CD4-positive, alpha-beta T cell treated with Interleukin-6 at 100 ng/mL for 8 hours (primary cell): ENCODE measurements at places on chromosomes 1 and 21.

DNA sequence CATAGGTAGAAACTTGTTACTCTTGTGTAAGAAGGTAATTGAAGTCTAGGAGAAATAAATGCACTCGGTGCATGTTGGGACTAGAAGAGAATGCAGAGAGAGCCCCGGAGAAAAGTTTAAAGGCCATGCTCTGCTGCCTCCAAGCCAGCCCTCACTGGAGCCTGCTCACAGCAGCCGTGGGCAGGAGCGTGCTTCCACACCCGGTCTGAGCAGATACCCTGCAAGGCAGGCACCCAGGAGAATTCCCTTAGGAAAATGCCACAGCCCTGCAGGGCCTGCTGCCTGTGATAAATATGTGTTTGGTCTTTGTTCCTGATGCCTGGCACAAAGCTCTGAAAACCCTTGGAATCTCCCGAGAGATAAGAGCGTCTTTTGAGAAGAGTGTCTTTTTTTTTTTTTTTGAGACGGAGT is 22.8 kb downstream of the C2CD2 start:
- DNase-seq, result no peak

DNA sequence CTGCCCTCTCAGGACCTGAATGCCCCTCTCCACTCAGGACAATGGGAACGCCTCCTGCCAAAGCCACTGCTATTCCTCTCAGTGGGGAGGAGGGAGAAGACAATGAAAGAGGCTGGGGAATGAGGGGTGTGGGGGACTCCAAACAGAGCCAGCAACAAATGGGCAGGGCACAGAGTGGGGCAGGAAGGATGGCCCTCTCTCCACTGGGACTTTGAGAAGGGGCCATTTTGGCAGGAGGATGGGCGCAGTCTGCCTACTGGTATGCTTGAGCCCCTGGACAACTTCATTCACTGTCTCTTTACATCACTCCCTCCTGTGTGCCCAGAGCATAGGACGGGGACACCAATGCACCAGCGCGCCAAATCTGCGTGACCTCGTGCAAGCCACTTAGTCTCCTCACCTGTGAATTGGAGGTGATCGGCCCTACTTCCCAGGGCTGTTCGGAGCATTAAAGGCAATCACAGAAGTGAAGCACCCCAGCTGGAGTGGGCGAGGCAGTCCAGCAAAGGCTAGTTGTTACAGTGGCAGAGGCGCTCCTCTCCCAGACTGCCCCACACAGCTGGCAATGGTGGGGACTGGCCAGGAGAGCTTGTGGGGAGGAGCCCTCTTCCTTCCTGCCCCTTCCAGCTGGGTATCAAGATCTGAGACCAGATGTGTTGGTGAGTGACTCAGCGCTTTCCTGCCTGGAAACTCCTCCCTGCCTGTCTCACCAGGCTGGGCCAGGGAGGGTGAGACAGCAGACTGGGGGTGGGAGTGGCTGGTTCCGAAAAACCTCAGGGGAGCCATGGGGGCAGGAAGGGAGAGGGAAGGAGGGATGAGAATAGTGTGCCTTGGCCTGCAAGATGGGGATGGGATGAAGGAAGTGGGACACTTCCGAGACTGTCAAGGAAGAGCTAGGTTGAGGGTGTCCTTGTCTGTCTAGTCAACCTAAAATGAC is 22.4 kb upstream of the SYNC start:
- no peak for DNase-seq

DNA sequence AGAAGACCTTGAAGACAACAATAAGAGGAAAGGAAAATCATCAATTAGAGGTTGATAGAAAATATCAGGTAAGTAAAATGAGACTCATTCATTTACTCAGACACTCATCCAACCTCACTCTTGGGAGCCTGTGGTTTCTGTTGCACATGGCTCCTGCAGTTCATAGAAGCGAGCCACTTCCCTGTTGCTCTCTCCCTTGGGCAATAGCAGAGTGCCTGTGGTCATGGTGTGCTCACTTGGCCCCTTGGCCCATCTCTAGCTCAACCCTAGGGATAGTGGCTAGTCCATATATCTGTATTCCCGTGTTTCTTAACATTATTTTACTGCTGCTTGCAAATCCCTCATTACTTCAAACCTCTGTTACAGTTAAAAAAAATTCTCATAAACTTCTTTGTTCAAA is 368.6 kb downstream of the PTPRC start:
- no peak for DNase-seq

- no peak for DNase-seq
These were observed 154.7 kb upstream of the KCNK2 start for GRCh38 chr1:214927796-214928195.

- DNase-seq, result no peak
These were observed 892.6 kb downstream of the KCNT2 start for GRCh38 chr1:195715652-195716051.

GRCh38 chr1:236009191-236009590 is 55.7 kb downstream of the NID1 start:
- DNase-seq, result no peak

DNA sequence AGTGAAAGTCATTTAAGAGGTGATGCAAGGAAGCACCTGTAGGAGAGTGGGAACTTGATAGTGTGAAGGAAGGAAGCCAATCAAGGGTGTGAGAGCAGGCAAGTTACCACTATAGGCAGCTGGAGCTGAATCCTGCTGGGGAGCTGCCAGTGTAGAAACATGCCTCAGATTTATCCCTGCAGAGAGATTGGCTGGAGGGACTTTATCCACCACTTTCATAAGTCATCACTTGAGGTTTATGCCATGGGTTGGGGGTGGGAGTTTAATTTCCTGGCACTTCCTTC is 443.6 kb downstream of the PLPP3 start:
- DNase-seq, result no peak

- DNase-seq, result no peak
These were observed 53.9 kb downstream of the EDN2 start for GRCh38 chr1:41430582-41430981.

DNA sequence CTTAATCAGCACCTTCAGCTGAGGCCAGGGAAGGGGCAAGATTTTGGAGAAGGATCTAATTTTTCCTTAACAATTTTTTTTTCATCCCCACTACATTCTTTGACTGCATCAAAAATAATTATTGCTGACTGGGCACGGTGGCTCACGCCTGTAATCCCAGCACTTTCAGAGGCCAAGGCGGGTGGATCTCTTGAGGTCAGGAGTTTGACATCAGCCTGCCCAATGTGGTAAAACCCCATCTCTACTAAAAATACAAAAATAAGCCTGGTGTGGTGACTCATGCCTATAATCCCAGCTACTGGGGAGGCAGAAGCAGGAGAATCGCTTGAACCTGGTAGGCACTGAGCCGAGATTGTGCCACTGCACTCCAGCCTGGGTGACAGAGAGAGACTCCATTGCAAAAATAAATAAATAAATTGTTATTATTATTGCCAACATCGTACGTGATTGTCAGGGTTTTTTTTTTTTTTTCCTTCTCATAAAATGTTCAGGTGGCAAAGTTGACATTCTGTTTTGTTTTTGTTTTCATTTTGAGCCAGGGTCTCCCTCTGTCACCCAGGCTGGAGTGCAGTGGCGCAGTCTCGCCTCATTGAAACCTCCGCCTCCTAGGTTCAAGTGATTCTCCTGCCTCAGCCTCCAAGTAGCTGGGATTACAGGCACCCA is 37.3 kb upstream of the MORC3 start:
- DNase-seq, result no peak

DNA sequence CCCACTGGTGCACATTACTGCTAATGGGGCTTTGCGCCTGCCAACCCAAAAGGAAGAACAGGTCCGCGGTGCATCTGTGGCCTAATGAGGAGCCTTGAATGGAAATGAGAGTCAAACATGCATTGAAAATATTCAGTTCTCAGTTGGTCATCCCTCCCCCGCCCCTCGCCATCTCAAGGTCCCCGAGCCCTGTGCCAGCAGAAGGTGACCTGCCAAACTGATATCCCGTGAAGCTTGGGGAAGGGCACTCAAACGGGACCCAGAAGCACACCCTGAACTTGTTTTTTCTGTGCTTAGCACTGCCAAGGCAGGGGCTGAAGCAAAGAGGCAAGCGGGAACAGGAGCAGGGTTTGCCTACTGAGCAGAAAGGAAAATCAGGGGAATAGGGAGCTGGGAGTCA is 67.9 kb upstream of the ZNF648 start:
- no peak for DNase-seq

GRCh38 chr1:100643471-100644196 is 75.9 kb upstream of the VCAM1 start:
- DNase-seq, result no peak

- no peak for DNase-seq
These were observed 33.0 kb upstream of the IL20 start for GRCh38 chr1:206832352-206832880.
